ENCODE measurements at places on chromosomes 3 and 15. TPM values are rescaled to one million over a fixed set of nuclear protein-coding genes. Genes with fewer than 3 reads are reported as not detected.

MEX3B gene
- total RNA-seq: 9.1 TPM

TJP1 gene
- total RNA-seq: 76.2 TPM

DNA sequence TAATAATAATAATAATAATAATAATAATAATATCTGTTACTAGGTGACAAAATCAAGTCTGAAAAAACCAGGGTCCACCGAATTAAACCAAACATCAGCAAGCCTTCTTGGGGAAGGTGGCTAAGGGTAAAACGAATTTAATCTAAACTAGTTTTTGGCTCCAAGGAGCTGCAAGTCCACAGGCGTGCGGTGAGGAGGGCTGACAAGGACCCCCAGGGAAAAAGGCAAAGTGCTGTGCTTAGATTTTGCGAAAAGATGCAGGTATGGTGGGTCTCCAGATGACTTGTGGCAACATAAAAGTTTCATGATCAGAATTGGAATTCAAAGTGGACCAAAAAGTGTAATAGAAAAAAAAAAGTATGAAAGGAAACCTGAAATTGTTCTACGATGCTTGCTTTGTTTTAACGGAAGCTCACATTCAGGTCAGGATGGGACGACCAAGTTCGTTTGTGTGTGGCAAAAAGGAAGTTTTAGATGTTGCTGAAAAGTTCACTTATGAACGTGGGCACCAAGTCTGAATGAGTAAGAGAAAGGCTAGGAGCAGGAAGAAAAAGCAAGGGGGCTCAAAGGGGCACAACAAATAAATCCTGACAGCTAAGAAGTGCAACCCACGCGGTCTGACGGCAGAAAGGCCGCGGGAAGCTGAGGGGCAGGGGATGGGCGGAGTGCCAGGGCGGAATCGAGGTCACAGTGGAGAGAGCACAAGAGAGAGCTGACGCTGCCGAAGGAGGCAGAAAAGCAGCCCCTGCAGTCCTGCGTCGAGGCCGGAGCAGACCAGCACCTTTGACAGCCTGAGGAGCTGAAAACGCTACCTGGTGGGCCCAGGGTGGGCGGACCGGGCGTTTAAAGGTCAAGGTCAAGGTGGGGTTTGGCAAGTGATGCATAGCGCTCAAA, 1.1 kb downstream of the WDR82 start:
- DNase-seq: peak; percentile 78

- DNase-seq: no peak
Observed at GRCh38 chr3:119779731-119780383, 2.0 kb upstream of the NR1I2 start.

- DNase-seq: no peak
Observed at GRCh38 chr3:24315971-24316370, 178.7 kb downstream of the THRB start.
